Fibroblast of the conjunctiva (primary cell): ENCODE measurements at places on chromosomes 3 and 15.

GRCh38 chr3:175477651-175478224, 618.6 kb downstream of the NAALADL2 start:
- no peak for DNase-seq

DNA sequence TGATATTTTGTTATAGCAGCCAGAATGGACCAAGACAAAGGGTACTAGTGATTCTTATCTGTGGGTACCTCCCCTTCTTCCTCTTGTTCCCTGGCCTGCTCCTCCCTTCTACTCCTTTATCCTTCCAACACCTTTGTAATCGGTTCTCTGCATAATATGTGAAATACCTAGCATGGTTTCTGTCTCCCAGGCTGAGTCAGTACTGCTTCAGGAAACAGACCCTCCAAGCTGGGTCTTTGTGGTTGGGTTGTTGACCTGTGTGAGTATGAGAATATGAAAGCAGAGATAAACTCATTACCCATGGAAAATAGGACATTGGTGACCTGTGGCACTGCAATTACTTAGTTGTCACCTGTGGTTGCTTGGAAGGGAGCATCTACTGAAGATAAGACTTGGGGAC, 69.3 kb upstream of the KLF13 start:
- DNase-seq, result no peak

DNA sequence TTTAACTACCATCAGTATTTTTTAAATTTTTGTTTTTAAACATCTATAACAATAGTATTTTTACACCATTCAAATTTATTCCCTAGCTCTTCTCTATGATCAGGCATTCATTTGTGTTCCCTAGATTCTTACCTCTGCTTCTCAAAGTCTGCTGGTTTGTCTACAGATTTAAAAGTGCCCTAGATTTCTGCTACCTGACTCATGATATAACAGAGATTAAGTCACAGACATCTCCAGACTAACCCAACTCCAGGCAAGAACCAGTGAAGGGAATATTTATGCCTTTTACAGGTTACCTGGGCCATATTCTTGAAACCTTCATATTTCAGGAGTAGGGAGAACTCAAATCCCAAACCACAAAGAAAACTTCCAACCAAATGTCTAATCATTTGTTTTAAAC, 38.8 kb downstream of the ADAM10 start:
- no peak for DNase-seq

DNA sequence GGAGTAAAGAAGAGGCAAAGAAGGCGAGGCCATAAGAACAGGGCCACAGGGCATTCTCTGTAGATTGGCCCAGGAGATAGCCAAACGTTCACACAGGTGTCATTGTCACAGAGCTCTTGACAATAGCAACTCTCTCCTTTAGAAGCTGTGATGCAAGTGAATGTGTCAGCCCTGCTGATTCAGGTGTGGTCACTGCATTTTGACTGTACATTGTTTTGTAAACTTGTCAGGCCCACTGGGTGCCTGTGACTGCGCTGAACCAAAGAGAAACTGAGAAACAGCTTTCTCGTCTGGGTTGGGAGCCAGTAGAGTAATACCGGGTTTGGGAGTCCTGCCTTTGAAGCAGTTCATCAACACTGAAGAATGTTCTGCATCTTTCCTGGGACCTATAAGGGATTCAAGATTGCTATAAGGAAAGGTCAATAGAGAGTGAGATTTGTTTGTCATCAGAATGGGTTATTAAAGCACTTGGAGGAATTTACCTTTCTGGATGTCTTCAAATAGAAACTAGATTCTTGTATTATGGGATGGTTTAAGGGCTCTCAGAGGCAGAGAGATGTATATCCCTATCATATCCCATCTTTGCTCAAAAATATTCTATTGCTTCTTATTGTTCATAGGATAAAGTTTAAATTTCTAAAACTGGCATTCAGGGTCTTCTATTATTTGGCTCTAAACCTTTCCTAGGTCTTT, 45.4 kb downstream of the TMEM45A start:
- no peak for DNase-seq

- DNase-seq, result no peak
These were observed 144.9 kb downstream of the MEGF11 start for GRCh38 chr15:66108483-66109265.

DNA sequence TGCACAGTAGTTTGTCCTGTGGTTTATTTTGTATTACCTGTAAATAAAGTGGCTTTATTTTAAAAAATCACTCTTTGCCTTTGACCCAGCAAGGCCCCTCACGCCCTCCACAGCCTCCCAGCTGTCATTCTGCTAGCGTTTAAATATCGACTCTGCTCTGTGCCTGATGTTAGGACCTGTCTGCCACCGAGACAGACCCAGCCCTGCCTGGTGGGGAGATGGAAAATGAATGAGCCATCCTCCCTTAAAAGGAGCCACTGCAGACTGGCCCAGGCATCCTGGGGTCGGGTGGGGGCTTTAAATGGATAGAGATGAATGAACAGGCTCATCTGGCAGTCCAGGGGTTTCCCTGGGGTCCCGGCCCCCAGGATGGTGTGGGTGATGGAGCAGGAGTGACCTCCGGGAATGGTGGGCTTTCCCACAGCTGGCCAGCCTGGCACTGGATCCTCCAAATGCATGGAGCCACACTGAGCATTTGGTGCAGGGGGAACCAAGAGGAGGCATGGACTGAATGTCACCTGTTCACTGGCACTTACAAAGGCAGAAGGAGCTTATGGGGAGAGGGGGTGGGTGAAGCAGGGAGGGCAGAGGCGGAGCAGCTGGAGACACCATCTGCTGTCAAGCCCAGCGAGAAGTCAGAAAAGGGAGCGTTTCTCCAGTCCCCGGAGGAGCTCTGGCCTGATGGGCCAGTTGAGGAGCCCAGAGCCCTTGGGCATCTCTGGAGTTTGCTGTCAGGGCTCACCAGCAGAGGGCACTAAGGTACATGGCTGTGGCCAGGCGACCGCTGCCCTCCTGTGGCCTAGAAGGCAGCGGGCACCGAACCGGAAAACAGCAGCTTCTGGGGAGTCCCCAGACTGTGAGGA, 11.9 kb downstream of the GRM2 start:
- DNase-seq, result peak; percentile 18
